ENCODE measurements at places on chromosomes 13 and 19.

GRCh38 chr13:109332506-109333499, 453.6 kb downstream of the IRS2 start:
- no peak for DNase-seq

- DNase-seq, result peak; percentile 47
Measured at GRCh38 chr13:39616087-39616694, 13.2 kb upstream of the LHFPL6 start.

DNA sequence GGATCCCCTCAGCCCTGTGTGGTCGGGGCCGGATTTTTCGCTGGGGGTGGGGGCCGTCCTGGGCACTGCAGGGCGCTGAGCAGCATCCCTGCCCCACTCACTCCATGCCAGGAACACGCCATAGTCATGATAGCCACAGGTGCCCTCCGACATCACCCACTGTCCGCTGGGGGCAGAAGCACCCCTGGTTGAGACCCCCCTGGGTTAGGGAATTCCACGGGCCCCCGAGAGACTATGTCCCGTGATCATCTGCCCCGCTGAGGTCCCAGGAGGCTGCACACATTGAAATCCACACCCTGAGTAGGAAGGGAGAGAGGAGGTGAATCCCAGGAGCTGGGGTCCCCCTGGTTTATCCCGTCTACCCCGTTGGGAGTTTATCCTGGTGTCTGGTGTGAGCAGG, 16.2 kb downstream of the NCLN start:
- DNase-seq, result no peak

- DNase-seq, result no peak
Measured at GRCh38 chr19:5131031-5131505, 162.2 kb downstream of the KDM4B start.

DNA sequence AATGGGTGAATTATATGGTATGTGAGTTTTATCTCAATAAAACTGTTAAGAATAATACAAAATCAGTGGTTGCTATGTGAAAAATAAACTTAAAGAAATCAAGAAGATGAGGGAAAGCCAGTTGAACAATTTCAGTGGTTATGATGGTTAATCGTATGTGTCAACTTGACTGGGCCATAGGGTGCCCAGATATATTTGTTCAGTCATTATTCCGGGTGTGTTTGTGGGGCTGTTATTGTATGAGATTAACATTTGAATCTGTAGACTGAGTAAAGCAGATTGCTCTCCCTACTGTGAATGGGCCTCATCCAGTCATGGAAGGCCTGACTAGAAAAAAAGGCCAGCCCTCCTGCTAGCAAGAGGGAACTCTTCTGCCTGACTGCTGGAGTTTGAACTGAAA, 109.3 kb downstream of the LMO7 start:
- no peak for DNase-seq

DNA sequence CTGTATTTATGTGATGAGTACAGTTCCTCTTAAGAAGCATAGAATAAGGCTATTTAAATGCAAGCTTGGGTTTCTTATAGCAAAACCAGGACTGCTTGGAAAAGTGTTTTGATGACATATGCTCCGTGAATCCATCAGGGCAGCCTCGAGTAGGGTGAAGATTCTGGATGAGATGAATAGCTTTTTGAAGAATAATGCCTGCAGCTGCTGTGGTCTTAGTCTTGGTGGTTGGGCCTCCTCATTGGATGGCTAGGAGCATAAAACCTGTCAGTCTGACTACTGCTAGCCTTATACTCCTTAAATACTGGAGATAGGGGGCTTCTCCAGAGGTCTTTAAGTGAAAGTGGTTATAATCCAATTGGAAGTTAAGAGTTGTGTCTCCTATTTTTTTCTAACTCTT, 704.3 kb downstream of the FGF9 start:
- no peak for DNase-seq

DNA sequence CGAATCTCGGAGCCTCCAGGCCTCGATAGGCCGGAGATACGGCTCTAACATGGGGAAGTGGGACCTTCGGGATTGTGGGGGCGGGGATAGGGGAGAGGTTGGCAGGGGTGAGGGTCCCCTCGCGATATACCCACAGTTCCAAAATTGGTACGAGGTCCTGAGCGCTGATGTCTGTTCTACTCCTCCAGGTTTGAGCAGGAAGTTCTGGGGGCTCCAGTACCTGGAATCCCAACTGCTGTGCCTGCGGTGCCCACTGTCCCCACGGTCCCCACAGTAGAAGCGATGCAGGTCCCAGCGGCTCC, 447 bp downstream of the RBM42 start:
- DNase-seq, result no peak

- no peak for DNase-seq
Measured at GRCh38 chr13:43238341-43239083, 215.1 kb downstream of the DNAJC15 start.

All from fibroblast of lung (primary cell).